Activated CD4-positive, alpha-beta T cell treated with anti-CD3 and anti-CD28 coated beads, Interleukin-2, Interleukin-4, amounts not matched to agents 100 ng/mL and 50 ng/mL, durations not matched to agents 16 hours and 8 hours (primary cell): ENCODE measurements at places on chromosomes 5 and 9.

GRCh38 chr5:139473565-139473964 is 2.8 kb downstream of the SMIM33 start:
- DNase-seq = no peak

- no peak for DNase-seq
Measured at GRCh38 chr5:179135441-179136215, 75.5 kb downstream of the ZNF354C start.

DNA sequence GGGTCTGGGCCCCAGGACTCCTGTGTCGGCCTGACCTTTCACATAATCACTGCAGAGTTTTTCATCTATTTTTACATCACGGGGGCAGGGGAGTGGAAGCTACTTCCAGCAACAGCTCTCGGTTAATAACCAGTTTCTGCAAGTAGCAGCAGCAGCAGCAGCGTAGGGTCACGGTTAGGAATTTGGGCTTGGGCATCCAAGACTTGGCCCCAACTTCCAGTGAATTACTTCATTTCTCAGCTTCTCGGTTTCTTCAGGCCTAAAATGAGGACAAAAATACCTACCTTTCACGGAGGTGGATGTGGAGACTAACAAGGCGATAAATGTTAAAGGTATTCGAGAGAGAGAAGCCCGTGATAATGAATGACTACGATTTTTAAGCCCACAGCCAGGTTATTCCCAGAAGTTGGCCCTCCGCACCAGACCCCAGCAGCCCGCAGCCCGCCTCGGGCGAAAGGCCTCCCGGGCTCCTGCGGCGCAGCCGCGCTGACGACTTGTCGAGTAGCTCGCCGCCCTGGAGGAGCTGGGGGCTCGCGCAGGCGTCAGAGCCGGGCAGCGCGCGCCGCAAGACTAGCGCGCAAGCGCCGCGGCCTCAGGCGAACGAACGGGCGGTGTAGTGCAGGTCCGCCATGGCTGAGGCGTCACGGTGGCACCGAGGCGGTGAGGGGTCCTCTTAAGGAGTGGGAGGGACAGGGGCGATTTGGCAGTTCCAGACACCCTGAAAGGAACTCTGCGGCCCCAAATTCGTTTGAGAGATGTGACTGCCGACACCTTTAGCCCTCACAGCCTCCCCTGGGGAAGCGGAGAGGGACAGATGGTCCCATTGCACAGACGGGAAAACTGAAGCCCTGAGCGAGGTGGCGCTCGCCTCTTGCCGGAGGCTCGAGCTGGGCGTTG is at the start of gene PKD2L2:
PKD2L2 (plus strand) TSS at position 595 of the 897 bp plus-strand sequence; CDS start at position 630, 35 bp downstream.
- peak; percentile 88 for DNase-seq

- no peak for DNase-seq
Measured at GRCh38 chr9:83020864-83021263, 42.1 kb downstream of the RASEF start.

DNA sequence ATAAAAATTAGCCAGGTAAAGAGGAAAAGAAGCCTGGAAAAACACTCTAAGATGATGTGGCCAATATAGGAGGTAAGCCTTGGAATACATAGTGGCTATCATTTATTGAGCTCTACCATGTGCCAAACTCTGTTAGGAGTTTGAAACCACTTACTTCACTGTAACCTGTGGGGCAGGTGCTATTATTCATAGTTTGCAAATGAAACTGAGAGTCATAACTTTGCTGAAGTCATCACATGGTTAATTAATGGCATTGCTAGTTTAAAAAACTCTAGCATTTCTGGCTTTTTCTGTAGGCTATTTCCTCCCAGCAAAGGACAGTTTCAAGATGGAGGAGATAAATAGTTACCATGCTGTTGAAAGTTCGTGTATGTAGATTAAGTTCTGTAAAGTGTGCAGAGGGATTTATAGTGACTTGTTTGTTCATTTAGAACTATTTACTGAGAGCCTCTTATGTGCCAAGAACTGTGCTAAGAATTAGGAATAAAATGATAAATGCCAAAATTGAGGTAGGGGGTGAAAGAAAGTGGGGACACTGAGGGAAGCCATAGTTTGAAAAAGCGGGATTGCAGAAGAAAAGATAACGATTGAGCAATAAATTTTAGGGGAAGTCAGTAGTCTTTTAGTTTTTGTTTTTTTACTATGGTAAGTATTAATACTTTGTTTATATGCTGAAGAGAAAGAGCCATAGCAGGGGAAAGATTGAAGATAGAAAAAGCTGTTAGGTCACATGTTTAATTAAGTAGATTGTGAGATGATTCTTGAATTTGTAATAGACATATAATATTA is 57.2 kb downstream of the WDR70 start:
- DNase-seq = no peak

DNA sequence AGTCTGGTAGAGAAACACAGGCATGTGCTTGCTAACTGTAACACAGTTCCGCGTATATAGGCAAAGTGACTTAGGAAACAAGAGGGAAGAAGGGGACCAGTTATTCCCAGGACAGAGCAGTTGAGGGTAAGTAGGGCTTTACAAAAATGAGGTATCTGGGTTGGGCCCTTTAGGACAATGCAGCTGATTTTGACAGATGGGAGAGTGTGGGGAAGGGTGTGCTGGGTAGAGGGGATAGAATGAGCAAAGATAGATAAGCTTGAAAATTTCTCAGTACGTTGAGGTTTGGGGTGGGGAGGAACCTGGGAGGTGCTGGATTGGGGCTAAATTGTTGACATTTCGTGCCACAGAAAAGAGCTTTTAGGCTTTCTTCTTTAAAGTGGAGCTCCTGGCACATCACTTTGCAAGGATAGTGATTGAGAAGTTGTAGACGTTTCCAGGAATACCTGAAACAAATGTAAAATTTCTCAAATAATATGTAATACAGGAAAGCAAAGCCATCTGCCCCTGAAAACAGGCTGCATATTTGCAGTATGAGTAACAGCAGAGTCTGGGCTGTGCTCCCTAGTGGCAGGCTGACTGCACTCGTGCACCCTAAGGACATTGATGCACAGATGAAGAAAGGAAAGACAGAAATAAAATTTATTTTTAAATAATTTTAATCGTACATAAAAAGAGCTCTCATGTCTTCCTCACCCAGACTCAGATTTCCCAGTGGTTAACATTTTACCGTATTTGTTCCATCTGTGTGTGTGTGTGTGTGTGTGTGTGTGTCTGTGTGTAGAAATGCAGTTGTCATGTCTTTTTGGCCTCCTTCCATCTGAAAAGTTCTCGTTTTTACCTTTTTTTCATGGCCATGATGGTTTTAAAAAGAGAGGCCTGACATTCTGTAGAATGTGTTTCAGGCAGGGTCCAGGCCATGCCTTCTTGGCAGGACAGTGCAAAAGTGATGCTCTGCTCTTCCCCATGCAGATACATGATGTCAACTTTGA is 144.9 kb upstream of the DMRT1 start:
- no peak for DNase-seq

DNA sequence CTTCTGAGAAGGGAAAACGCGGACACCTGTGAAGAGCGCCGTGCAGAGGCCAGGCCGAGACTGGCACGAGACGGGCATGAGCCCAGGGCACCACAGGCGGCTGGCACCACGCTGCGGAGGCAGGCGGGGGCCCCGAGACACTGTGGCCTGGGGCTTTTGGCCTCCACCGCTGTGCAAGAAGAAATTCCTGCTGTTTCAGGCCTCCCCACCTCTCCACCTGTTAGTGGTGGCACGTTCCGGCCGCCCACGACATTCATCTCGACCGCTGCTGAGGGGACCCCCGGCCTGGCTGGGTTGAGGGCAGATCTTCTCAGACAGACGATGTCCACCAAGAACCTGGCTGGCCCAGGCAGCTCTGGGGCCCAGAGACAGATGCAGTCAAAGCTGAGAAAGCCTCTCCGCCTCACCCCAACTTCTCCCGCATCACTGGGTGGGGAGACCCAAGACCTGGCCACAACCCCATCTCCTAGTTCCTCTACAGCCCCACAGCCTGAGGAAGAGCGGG is 11.5 kb downstream of the NACC2 start:
- DNase-seq = no peak

DNA sequence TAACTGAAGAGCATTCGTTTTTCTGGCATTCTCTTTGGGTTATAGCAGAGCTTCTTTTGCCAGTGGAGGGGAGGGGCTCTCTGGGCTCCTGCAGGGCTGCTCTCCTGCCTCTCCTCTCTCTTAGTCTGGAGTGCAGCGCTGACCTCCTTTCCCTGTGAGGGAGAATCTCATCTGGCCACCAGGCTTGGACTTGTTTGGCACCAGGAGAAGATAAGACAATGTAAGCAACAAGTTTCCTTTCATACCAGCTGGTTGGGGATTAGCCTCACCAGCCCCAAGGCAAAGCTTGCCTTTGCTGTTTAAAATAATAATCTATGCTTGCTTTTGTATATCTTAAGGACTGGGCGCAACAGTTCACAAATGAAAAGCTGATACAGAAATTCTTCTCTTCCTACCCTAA is 196.4 kb downstream of the TLE4 start:
- DNase-seq = no peak

DNA sequence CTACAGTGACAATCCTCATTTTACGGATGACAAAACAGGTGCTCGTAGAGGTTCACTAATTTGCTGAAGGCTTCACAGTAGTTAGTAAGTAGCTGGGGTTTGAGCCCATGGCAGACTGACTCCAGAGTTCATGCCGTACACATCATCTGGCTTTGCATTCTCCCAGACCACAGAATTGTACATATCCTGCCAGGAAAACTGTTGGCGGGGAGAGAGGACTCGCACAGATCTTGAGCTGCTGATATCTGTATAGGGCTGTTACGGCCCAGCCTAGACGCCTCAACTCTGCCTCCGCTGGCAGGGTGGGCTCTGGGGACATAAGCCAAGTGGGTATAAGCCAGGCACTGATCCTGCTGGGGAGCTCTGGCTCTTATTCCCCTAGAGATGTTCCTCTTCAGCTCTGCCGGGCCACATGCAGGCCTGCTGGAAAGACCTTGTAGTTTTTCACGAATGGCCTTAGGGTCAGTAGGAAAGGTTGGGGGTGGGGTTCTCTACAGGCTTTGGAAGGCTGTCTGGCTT is 16.3 kb downstream of the LARP1 start:
- no peak for DNase-seq

- no peak for DNase-seq
Measured at GRCh38 chr5:129077433-129078075, 17.0 kb upstream of the ISOC1 start.

DNA sequence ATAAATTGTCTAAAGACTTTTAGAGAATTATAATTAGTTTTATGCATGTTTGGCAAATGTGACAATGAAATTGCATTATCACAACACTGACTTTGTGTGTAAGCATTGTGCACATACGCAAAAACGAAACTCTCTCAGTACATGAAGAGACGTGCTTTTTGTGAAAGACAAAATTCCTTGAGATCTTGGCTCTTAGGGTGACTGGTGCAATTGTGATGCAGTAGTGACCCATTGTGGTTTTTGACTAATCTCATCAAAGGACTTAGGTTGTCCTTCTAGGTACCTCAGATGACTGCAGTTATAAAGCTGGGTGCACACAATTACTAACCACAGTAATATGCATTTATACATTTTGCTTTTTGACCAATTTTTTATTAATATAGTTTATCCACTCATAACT is 25.3 kb upstream of the TYRP1 start:
- no peak for DNase-seq

GRCh38 chr5:73437101-73437776 is 11.3 kb downstream of the FOXD1 start:
- no peak for DNase-seq

DNA sequence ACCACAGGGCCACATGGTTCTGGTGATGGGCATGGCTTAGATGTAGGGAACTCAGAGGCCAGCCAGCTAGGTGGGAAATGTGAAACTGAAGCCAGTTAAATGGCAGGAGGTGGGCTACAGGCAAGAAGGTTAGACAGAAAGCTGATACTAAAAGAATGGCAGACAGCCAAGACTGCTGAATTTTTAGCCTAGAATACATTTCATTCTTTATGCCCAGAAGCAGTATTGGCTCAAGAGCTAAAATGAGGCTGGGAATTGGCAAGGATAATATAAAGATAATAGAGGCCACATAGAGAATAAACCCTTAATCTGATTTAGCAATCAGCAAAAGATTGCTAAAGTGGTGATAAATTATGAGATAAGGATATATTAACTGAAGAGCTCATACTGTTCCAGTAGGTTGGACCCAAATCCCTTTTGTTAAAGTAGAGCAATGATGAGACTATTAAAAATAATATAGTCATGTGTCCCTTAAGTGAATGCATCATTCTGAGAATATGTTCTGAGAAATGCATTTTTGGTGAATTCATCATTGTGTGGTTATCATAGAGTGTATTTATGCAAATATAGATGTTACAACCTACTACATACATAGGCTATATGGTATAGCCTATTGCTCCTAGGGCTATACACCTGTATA is 234.3 kb downstream of the CHSY3 start:
- no peak for DNase-seq

GRCh38 chr9:98024702-98025101 is 31.8 kb upstream of the NANS start:
- no peak for DNase-seq

DNA sequence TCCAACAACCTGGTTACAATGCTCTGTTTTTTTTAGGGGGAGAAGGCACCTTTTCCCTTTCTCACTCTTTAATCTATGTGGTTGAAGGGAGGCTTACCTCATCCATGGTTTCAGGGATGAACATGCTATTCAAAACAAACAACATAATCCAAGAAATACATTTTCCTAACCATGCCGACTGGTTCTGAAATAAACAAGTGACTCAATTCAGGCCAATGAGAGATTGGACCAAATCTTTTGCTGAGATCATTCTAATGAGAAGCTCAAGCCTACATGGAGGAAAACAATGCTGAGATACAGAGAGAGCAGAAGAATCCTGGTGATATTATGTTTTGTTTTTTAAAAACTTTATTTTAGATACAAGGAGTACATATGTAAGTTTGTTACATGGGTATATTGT is 46.8 kb upstream of the ELL2 start:
- DNase-seq = no peak
